ENCODE measurements at places on chromosomes 2 and 18.

GRCh38 chr18:48728204-48728833 is 189.5 kb downstream of the CTIF start:
- no peak for DNase-seq

DNA sequence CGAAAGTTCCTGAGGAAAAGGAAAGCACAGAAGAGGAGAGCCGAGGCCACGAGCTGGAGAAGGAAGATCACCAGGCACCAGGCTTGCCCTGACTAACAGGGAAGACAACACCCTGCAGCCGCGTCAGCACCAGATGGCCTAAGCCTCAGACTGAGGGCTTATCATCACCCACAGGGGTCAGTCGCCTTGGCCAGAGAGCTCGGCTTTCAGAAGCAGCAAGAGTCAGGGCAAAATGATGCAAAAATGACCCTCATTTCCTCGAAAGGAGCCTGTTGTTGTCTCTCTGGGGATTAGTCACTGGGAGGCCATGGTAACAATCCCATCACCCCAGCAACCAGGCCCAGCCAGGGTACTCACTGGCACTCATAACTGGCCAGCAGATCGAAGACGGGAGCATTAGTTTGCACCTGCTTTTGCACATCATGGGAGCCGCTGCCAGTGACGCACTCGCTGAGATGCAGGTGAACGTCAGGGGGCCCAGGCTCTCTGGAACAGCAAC is 42.7 kb upstream of the ZFP36L2 start:
- DNase-seq: no peak

- peak; percentile 60 for DNase-seq
Observed at GRCh38 chr2:227456772-227457171, 15.2 kb upstream of the AGFG1 start.

DNA sequence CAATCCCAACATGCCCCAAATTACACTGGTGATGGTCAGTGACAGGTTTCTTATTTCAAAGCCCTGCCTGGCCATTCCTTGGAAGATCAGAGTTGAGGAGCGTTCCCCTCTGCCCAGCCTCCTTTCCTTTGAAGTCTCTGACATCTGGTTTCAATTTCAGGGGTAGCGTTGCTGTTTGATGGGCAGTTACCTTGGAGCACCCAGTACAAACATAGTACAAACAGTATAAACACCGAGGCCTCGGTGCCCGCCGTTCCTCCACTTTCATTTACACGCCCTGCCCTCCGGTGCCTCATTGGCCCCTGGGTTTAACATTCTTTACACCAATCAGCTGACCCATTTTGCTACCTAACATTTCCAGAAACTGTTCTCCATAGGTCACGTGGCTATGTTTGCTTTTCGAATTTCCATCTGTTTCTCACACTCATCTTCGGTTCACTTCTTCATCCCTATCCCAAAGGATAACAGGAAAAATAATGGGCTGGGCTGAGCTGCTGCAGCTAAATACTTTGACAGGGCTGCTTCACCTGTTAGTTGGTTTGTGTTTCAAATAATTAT is 65.6 kb downstream of the NRP2 start:
- DNase-seq: no peak

DNA sequence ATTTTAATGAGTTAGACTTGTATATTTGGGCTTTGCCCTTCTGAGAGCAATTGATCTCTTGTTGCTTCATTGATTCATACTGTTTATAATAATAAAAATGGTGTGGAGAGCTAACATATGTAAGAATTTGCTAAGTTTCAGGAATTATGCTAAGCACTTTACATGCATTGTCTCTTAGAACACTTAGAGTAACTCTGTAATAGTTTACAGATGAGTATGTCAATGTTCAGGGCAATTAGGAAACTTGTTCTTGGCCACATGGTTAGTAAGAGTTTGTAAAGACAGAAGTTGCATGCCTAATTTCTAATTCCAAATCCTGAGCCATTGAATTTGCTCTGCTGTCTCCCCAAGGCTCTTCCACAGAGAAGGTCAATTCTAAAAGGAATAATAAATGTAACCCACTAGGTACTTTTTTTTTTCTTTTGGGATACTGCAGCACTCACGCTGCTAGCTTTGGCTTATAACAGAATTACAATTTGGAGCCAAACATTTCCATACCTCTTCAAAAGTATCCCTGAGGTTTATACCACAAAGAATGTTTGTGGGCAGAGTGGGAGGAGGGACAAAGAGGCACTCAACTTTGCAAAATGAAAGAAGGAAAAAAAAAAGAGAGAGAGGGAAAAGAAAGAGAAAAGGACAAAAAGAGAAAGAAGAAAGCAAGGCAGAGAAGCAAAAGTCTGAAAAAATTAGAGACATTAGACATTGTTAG is 232.4 kb downstream of the CALCRL start:
- no peak for DNase-seq

GRCh38 chr2:149129433-149129832 is 90.9 kb downstream of the LYPD6B start:
- DNase-seq: no peak

DNA sequence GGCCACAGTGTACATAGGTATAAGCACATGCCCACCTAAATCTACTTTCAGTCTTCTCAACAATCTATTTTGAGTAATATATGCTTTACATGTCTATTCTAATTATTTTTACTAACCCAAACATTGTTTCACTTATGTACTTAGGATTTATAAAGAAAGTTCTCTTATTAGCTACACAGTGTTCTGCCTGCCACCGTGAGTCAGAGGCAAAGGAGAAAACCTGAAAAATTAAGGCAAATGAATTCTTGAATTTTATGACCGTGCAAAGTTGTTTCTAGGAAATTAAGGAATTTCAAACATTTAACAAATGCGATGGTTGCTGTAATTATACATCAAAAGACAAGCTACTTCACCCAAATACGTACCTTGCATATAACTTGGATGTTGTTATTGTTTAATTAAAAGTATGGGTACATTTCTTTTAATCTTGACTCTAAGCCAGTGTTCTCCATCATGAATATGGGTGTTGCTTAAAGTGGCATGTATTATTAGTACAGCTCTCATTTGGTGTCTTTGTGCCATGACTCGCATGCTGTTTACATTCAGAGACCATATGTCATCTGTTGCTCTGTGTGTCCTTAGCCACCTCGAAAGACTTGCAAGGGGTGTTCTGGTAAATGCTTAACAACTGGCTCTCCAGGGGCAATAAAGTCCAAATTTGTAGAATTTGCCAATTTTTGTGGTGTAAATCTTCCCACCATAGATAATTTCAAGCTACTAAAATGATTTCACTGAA is 154.3 kb upstream of the FN1 start:
- no peak for DNase-seq

GRCh38 chr2:227881866-227882517 is 10.6 kb downstream of the DAW1 start:
- DNase-seq: no peak

- no peak for DNase-seq
Observed at GRCh38 chr2:1718339-1719220, 25.7 kb downstream of the PXDN start.

GRCh38 chr2:223044092-223044836 is 7.7 kb upstream of the KCNE4 start:
- no peak for DNase-seq

- DNase-seq: peak; percentile 42
Observed at GRCh38 chr18:79507076-79507545, 111.4 kb downstream of the NFATC1 start.

- no peak for DNase-seq
Observed at GRCh38 chr2:228709788-228710371, 528.4 kb upstream of the SPHKAP start.

GRCh38 chr2:204491528-204491927 is 53.7 kb upstream of the PARD3B start:
- no peak for DNase-seq

GRCh38 chr2:171247741-171248662 is 87.3 kb upstream of the TLK1 start:
- DNase-seq: peak; percentile 29

DNA sequence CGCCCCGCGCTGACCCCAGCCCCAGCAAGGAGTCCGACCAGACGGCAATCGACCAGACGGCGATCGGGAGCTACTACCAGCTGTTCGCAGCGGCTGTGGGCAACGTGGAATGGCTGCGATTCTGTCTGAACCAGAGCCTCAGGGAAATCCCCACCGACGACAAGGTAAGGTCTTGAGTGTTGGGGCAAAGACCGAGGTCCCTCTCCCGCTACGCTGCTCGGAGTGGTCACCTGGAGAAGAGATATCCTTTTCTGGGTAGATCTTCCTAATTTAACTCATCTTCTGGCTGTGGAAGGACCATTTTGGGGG is 704 bp downstream of the ANKRD53 start:
- no peak for DNase-seq

DNA sequence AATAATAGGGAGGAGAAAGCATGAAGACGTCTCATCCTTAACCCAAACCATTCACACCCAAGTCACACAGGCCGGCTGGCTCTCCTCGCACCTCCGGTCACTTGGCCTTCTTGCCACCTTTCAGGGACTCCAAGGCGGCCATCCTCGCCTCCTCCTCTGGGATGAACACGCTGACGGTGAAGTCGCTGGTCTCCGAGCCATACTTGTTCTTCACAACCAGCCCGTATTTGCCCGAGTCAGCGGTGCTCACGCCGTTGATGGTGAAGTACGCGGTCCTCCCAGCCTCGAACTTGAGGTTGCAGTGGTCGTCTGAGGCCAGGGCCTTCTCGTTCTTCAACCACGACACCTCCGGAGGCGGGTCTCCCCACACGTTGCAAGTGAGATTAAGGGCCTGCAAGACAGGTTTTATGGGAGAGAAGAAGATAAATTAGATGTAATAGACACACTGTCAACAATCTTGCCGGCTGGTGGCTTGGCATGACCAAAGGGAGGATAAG is 54.3 kb upstream of the LPIN2 start:
- no peak for DNase-seq

DNA sequence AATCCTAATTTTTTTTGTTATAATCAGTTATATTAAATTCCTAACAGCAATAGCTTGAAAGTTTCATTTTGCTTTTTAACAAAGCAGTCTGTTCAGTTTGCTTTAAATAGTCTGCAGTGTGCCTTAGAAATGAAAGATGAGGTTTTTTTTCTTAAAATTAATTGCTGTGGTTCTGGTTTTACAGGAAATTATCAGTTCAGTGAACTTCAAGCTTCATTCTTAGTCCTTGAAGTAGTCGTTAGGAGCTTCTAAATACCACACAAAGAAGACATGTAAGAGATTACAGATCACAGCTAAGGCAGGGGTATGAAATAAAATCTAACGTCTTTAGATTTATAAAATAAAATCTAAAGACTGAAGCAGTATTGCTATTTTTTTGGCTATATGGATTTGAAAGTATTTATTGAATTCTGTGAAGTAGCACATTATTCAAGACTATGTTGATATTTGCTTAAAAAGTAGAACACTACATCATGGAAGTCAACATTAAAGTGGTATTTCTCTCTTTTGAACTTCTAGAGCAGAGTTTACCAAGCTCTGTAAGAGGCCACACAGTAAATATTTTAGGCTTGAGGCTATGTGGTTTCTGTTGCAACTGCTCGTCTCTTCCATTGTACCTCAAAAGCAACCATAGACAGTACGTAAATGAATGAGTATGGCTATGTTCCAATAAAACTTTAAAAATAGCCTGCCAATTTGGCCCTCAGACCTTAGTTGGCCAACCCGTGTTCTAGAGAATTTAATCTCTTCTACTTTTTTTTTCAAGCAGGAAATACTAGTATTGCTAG is 81.5 kb upstream of the STON1 start:
- DNase-seq: no peak

DNA sequence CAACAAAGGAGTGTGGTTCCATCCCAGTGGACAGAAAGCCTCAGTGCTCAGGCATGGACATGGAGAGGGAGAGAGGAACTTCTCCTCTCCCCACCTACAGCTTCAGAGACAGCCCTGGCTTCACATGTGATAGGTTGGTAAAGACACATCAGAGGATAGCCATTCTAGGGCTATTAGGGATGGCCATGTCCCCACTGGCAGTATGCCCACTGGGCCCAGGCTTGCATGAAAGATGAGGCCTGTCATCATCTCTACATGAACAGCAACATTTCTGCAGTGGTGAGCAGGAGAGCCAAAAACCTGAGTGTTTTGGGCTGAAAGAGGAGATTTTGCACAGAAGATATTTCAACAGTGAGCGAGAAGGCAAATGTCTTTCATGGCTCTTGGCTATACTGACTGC is 517.2 kb downstream of the NR4A2 start:
- DNase-seq: no peak

- no peak for DNase-seq
Observed at GRCh38 chr18:596288-596881, 403 bp upstream of the CLUL1 start.

- no peak for DNase-seq
Observed at GRCh38 chr18:57095884-57096283, 51.0 kb upstream of the BOD1L2 start.

DNA sequence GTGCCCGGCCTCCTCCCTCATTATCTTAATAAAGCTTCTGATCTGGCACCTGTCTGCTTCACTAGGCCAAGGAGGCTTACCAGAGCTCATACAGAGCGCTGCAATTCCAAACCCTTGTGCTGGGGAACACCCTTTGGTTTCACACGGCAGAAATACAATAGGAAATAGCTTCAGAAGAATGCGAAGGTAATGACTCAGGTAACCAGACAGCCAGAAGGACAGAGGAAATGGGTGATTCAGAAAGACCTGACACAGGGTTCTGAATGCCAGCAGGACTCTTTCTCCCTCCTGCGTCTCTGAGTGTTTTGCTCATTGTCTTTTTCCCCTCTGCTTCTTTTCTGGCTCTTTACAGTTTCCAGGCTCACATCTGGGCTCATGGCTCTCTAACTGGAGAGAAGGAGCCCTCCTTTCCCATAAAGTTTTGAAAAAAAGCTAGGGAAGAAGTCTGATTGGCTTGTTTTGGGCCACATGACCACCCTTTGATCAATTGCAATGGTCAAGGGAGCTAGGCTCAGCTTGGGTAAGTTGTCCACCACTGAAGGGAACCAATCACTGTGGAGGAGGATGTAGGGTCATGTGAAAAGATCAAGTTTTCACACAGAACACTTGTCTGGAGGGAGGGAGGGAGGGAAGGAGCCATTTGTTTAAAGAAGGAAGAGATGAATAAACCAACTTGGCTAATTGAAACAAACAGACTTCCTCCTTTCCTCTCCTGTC is 90.5 kb upstream of the UPP2 start:
- no peak for DNase-seq

DNA sequence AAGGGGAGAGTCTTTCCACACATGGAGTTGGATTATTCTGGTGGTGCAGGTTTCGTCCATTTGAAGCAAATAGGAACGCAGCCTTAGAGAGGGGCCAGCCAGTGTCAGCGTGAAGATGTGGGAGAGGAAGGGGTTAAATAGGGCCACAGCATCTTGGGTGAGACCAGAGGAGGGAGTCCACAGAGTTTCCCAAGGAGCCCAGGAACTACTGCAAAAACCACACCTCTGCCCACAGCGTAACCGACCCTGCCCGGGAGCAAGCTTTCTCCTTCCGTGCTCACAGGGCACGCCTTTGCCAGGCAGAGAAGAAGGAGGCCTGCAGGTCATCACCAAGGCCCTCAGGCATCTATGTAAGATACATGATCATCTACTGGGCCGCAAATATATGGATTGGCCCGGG is 314.5 kb downstream of the AGAP1 start:
- no peak for DNase-seq

- no peak for DNase-seq
Observed at GRCh38 chr2:229543176-229543873, 171.0 kb downstream of the DNER start.

DNA sequence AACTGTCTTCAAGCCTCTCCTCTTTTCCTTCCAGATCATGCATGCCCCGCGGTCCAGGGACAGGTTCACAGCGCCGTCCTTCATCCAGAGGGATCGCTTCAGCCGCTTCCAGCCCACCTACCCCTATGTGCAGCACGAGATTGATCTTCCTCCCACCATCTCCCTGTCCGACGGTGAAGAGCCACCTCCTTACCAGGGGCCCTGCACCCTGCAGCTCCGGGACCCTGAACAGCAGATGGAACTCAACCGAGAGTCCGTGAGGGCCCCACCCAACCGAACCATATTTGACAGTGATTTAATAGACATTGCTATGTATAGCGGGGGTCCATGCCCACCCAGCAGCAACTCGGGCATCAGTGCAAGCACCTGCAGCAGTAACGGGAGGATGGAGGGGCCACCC is 81.3 kb downstream of the FAM210A start:
- DNase-seq: no peak

Data from activated CD4-positive, alpha-beta memory T cell treated with anti-CD3 and anti-CD28 coated beads for 36 hours (primary cell).